ENCODE measurements at places on chromosomes 3 and 15.
A peak's percentile ranks its signal among the peaks of the same experiment; 100 is the strongest.

GRCh38 chr15:74960995-74961588 is 4.5 kb upstream of the RPP25 start:
- DNase-seq: peak; percentile 30

DNA sequence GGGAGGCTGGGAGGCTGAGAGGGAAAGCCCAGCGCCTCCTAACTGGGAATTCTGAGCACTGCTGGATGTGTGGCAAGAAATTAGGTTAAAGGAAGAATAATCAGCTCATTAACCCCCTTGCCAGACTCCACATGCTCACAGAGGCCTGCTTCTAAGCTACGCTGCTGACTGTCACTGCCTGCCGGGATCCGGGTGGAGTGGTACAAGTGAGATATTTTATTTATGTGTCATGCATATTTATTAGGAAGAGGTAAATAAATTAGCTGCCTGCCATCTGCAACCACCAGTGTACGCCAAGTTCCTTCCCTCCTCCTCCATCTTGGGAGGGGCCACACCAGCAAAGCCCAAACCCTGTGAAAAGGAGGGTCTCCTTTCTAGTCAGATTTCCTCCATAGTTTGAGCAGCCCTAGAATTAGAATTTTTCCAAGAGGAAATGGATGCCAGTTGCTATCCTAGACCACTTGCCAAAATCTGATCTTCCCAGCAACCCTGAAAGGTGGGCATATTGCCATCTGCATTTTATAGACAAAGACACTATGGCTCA is 43.5 kb upstream of the GRIP2 start:
- no peak for DNase-seq

GRCh38 chr3:20808864-20809263 is 622.9 kb upstream of the SGO1 start:
- no peak for DNase-seq

DNA sequence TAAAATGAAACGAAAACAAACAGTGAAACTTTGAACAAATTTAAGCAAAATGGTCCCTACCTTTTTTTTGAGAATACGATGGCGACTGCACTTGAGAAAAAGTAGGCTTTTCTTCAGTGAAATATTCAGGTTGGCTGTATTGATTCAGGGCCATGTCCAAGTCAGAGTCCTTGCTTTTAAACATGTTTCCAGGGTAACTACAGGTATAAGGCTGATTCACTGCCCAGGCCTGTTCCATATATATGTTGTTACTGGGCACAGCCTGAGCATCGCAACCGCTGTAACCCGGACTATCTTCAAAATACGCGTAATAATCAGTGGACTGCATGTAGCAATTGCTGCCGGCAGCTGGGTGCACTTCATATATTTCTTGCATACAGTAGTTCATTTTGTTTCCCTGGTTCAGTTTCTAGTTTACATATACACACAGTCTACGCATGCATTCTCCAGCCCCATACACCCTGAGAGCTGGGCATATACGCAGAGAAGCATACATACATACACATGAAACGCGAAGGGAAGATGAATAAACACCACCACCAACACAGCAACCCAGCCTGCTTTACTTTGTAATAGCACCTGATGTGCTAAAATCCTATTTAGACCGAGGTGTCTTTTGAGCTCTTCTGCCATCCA is 220.0 kb downstream of the NR1D2 start:
- DNase-seq: no peak

DNA sequence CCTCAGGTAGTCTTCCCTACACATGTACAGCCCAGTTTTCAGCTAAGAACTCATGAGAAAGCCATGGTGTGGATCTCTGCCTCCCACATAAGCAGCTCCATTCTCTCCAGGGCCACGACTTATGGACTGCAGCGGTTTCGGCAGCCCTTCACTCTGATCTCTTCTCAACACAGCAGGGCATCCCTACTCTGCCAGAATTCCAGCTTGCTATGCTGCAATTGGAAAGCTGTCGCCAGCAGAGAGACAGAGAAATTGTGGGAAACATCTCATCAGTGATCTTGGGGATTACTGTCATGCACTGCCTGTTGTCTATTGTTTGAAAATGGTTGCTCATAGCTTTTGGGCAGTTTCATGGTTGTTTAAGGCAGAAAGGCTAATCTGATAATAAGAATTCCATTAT is 11.9 kb upstream of the BLM start:
- DNase-seq: no peak

GRCh38 chr3:63050548-63051177 is 175.4 kb upstream of the CADPS start:
- no peak for DNase-seq

- no peak for DNase-seq
Observed at GRCh38 chr3:24492971-24493551, 1.6 kb downstream of the THRB start.

DNA sequence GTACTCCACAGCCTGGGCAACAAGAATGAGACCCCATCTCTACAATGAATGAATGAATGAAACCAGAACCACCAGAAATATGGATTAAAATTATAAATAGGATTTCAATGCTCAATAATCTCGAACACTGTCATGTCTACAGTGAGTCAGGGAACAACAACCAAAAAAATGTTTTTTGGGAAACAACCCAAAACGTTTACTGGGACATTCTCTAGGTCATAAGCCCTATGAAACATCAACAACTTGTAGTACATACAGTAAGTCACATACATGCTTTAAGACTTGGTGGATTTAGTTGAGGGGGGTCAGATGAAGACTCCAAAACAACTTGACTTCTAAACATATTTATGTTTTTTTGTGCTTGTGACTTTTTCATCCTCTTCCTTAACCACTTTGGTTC is 511.2 kb downstream of the FOXP1 start:
- DNase-seq: no peak

- no peak for DNase-seq
Observed at GRCh38 chr3:58924578-58924977, 125.2 kb downstream of the CFAP20DC start.

GRCh38 chr3:120048355-120049041 is 45.7 kb downstream of the GSK3B start:
- no peak for DNase-seq

DNA sequence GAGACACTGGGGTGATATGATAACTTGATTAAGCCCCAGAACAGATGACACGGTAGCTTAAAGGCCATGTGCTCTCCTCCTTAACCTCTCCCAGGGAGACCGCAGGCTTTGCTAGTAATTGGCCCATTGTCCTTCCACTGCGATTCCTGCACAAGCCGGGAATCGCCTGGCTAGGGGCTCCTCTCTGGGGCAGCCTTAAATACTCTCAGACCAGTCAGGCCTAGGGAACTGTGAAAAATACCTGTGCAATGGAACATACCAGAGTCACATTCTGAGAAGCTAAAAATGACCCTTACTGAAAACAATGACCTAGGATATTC is 56.3 kb downstream of the CPN2 start:
- no peak for DNase-seq

- no peak for DNase-seq
Observed at GRCh38 chr3:167116120-167116922, 263.8 kb downstream of the ZBBX start.
